ENCODE measurements at places on chromosomes 5 and 9.
A peak's percentile ranks its signal among the peaks of the same experiment; 100 is the strongest.

- no peak for DNase-seq
Measured at GRCh38 chr5:152439791-152440190, 34.7 kb upstream of the NMUR2 start.

DNA sequence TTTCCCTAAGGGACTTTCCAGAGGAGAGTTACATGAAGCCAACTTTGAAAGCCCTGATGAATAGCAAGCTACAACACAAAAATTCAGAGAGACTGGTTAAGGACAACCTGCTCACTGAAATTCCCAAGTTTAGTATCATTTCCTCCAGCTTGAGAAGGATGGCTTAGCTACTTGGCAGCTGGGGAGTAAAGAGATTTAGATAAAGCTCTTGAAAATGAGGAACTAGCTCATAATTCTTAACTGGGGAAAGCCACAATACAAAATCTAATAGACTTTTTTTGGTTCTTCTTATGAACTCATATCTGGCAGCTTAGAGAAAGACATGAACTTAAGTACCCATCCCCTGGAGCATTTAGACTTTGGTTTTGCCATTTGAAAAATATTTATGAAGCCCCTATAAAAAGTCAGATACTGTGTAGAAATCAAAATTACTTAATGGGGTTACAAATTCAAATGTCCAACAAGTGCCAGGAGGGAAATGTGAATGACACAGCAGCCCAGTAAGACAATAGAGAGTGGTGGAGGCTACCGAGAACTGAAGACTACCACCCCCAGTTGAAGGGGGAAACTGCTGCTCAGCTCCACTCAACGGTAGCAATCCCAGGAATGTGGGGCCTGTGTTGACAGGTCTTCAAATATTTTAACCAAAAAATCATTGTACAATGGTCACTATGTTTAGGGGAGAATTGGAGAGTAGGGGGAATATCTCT is 79.4 kb upstream of the ADRB2 start:
- DNase-seq = no peak

GRCh38 chr5:176908675-176909368 is 9.7 kb upstream of the HK3 start:
- no peak for DNase-seq

GRCh38 chr5:96615223-96615622 is 47.0 kb upstream of the CAST start:
- DNase-seq = no peak

GRCh38 chr5:97142521-97143254 is at the start of gene LIX1:
Gene LIX1 (minus strand): TSS chr5:97142611. CDS start chr5:97142576, 35 bp downstream.
- no peak for DNase-seq

DNA sequence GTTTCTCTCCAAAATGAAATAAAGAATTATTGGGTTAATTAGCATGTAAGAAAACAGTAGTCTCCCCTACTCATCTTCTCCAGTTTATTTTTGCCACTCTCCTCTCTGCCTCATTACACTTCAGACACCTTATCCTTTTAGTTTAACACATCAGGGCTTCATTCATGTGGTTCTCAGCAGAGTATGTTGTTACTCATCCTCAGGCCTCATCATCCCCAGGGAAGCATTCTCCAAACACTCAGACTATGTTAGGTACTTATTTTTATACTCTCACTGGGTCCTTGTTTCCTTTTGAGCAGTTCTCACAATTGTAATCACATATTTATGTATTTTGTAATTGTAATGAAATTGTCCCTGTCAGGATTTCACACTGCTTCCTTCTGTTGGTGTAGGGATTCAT is 470.5 kb downstream of the PDE4D start:
- no peak for DNase-seq

DNA sequence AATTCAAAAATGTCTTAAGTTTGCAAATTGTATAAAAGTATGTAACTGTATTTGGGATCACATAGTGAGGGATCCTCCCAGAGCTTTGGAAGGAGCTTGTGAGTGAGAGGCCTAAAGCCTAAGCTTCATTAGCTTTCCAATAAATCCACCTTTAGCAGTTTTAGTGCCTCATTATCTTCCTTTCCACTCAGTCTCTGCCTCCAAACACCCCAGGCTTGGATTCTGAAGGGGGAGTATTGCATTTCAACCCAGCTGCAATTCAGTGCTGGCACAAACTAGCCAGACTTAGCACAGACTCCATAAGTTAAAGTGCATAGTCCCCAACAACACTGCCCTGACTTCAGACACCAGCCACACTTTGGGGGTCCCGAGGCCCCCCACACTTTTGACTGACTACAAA is 113.5 kb downstream of the SMARCA2 start:
- DNase-seq = no peak

- DNase-seq = peak; percentile 44
Measured at GRCh38 chr9:107587191-107587963, 97.8 kb upstream of the KLF4 start.
